Stomach (tissue), 19 donors: ENCODE measurements at places on chromosomes 11 and 22. TPM values are rescaled to one million over a fixed set of nuclear protein-coding genes. Genes with fewer than 3 reads are reported as not detected.

GRCh38 chr11:33234397-33235190 lies 22.6 kb upstream of the HIPK3 start:
- H3K4me3 ChIP-seq, result no peak overlapping the region
- H3K27ac ChIP-seq, result no peak overlapping the region
- no peaks in the 10 kb centered on the region for H3K36me3 ChIP-seq
- DNase-seq, result no peak

Gene LRRC51
- not detected for total RNA-seq

DNA sequence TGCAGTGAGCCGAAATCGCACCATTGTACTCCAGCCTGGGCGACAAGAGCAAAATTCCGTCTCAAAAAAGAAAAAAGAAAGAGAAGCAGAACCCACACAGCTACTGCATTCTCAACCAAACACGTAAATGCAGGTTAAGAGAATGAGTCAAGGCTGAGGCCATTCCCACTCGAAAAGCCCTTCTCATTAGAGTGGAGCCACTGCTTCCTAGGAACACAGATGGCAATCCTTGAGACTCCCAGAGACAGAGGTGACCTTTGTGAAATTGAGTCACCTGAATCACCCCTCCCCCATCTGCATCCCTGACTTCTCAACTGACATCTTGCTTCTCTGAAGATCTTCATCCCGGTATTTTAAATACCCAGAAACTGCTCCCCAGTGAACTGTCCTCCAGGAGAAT lies 8.2 kb downstream of the PACSIN2 start:
- H3K4me1 ChIP-seq, result peaks cover 94% of the 10 kb centered on the region

- H3K27me3 ChIP-seq, result peaks cover 5% of the 10 kb centered on the region
- DNase-seq, result no peak
- no peak overlapping the region for H3K27ac ChIP-seq
- H3K4me1 ChIP-seq, result no peaks in the 10 kb centered on the region
- H3K4me3 ChIP-seq, result no peak overlapping the region
Measured at GRCh38 chr11:129590753-129591475, 215.3 kb downstream of the BARX2 start.

DNA sequence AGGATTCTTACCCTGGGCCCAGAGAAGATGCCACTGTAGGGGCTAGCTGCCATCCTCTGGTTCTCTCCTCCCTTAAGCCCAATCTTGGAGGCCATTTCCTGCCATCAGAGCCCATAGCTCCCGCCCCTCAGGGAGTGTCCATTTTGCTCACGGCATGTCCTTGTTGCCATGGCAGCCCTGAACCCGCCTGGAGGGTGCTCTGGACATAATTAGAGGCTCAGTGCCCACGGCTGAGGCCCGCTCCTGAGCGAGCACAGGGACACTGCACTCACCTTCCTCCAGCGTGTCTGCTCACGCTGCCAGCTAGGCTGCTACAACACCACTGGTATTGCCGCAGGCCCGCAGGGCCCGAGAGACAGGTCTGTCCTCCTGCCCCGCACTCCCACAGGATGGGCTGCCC lies 11.1 kb upstream of the SUSD2 start:
- H3K27ac ChIP-seq, result no peak overlapping the region
- H3K4me3 ChIP-seq, result no peak overlapping the region
- H3K27me3 ChIP-seq, result no peaks in the 10 kb centered on the region
- DNase-seq, result peak; percentile 55

DNA sequence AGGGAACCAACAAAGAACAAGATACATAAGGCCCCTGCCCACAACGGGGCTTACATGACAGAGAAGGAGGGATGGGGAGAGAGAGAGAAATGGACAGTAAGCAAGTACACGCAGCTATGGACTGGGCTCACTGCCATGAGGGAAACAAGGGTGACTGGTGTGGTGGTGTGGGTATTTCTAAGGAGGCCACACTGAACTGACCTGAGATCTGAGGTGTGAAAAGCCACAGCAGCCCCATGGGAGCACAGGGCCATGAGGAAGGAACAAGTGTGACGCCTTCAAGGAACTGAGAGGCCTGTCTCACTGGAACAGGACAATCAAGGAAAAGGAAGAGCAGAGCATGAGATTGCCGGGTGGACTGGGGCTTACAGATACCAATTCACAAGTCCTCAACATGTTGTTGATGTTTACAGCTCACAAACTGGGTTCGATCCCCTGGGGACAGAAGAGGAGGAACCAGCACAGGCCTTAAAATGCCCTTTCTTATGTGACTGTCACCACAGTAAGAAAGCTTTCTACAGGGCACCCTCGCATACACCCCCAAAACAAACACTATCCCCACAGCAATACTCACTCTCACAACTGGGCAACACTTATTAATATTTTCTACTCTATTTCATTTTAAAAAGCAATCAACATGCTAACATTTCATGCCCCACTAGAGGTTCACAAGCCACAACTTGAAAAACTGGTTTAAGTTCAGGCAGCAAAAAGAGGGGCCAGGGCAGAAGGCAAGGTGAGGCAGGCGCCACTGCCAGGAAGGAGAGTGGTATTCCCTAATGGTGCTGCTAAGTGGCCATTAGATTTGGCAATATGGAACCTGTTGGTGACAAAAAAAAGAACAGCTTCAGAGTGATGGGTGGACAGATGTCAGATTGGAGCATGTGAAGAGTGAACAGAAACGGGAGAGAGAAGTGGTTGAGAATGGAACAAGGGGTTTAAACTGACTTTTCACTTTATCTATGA lies 39.1 kb downstream of the TCIRG1 start:
- H3K4me3 ChIP-seq, result no peak overlapping the region
- peaks cover 19% of the 10 kb centered on the region for H3K4me1 ChIP-seq
- no peaks in the 10 kb centered on the region for H3K27me3 ChIP-seq
- H3K36me3 ChIP-seq, result peaks cover 15% of the 10 kb centered on the region
- peak; percentile 50 for DNase-seq

GRCh38 chr11:6224421-6224820 lies 10.0 kb downstream of the FHIP1B start:
- DNase-seq, result no peak
- H3K36me3 ChIP-seq, result peaks cover 52% of the 10 kb centered on the region
- H3K4me3 ChIP-seq, result no peak overlapping the region
- H3K4me1 ChIP-seq, result peaks cover 30% of the 10 kb centered on the region
- H3K27me3 ChIP-seq, result no peaks in the 10 kb centered on the region

DNA sequence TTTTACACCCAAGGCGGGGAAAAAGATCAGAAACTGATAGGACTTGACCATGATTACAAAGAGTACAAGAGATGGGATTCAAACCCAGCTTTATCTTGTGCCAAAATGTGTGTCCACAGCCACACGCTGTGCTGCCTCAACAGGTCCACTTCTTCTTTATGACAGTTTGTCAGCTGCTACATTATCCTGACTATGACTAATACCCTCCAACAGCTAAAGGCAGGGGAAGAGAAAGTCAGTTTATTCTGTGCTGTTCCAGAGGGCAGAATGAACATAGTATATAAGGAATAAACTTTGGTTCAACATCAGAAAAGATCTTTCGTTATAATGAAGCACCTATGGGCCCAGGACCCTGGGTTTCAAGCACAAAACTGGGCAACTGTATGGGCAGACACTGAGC lies 668.2 kb upstream of the TENM4 start:
- H3K27me3 ChIP-seq, result no peaks in the 10 kb centered on the region
- DNase-seq, result no peak
- no peak overlapping the region for H3K27ac ChIP-seq
- no peak overlapping the region for H3K4me3 ChIP-seq
- H3K36me3 ChIP-seq, result no peaks in the 10 kb centered on the region

Gene CHRM1
- total RNA-seq, result 8.9 TPM

DNA sequence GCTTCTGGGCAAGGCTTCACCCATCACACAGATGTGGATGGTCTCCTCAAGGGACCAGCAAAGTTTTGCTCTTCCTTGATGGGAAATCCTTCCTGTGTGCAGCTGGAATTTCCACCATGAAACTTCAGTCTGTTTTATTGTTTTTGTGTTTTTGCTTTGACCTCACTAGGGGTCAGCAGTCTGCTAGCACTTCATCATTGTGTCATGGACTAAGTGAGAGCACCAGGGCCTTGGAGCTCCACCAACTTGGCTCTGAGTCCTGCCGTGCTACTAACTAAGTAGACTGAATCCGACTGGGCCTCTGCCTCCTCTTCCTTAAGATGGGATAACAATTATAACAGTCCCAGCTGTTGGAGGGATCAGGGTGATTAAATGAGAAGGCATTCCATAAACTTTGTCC lies 305.8 kb upstream of the NCAM1 start:
- H3K36me3 ChIP-seq, result no peaks in the 10 kb centered on the region
- H3K4me1 ChIP-seq, result no peaks in the 10 kb centered on the region
- peak; percentile 33 for DNase-seq
- H3K27me3 ChIP-seq, result no peaks in the 10 kb centered on the region

DNA sequence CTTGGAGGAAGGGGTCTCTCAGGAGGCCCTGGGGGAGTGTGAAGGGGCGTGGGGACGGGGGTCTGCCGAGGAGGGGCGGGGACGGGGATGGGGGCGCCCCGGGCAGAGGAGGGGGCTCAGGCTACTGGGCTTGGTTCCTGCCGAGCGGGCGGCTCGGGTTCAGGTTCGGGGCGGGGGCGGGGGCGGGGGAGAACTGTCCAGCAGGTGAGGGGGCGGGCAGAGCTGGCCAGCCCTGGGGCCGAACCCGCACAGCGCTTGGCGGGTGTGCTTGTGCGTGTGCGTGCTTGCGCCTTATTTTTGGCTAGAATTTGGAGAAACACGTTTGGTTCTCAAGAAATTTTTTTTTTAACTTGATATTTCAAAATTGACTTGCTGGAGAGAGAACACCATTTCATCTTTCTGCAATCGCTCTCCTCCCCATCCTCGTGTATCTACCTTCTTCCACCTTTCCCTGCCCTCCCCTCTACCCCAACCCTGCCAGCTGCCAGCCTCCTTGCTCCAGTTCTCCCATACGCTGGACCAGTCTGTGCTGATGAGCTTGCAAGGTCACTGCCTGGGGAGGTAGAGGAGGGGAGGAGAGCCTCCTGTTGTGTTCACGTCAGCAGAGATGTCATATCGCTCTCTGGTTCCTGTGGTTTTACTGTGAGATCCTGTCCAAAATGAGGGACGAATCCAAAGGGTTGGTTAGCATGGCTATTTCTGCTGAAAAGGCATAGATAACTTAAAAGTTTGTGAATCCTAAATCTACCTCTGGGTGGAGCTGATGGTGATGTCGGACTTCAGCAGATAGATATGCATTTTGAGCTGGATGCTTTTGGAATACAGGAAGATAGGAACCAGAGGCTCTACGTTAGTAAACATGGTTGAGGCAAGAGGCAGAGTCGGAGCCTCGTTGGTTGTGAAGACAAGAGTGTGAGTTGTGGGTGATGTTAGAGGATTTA lies 668 bp downstream of the MADD start:
- H3K4me1 ChIP-seq, result peaks cover 50% of the 10 kb centered on the region
- H3K27me3 ChIP-seq, result no peaks in the 10 kb centered on the region
- peak; percentile 65 for DNase-seq
- H3K4me3 ChIP-seq, result peak overlapping the region; percentile 81
- H3K27ac ChIP-seq, result peak overlapping the region; percentile 96

Gene SLC43A3
- total RNA-seq, result 4.1 TPM

DNA sequence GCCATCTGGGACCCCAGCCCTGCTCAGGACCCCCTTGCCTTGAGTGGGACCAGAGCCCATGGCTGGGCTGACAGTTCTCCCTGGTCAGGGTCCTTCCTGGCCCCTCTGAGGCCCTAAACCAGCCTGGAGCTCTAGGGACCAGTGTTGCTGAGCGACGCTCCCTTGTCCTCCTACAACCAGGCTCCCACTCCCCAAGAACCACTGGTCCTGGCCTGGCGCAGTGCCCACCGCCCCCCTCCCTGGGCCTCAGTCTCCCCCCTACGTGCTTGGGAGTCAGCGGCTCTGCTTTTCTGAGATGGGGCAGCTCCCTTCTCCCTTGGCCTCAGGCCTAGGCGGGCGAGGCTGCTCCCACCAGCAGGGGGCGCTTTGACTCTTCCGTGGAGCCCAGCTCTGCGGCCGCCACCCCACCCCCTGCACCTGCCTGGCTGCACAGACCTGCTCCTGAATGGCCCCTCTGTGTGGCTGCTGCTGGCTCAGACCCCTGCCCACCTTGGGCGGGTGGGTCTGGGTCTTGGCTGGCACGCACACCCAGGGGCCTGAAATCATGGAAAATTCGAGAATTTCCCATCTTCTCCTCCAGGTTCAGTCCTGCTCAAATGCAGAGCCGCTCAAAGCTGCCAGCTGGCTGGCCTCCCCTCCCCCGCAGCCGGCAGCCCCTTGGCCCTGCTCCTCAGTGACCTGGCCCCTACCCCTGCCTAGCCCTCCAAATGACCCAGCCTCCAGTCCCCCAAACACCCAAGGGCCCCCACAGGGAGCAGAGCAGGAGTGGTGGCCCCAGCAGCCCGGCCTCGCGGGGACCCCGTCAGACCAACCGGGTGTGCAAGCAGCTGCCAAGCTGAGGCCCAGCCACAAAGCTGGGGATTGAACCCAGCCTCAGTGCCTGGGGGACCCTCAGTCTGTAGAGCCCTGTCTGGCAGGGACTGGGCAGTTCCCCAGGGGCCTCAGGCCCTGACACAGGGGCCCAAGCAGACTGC lies 9.1 kb downstream of the PRR33 start:
- peak; percentile 95 for DNase-seq
- peak overlapping the region; percentile 69 for H3K27ac ChIP-seq
- peaks cover 41% of the 10 kb centered on the region for H3K36me3 ChIP-seq
- no peak overlapping the region for H3K4me3 ChIP-seq
- H3K27me3 ChIP-seq, result no peaks in the 10 kb centered on the region
- peaks cover 18% of the 10 kb centered on the region for H3K4me1 ChIP-seq

GRCh38 chr11:31817054-31817620 lies 6.0 kb upstream of the PAX6 start:
- H3K27ac ChIP-seq, result no peak overlapping the region
- DNase-seq, result peak; percentile 31
- no peaks in the 10 kb centered on the region for H3K36me3 ChIP-seq
- peaks cover 81% of the 10 kb centered on the region for H3K4me1 ChIP-seq

Gene PTPRCAP
- 15.2 TPM for total RNA-seq

Gene HSPB2
- total RNA-seq, result 0.37 TPM
